HS-27A (cell line): ENCODE measurements at places on chromosomes 7 and 10.

GRCh38 chr7:32539366-32539765, 44.1 kb downstream of the AVL9 start:
- DNase-seq, result no peak

DNA sequence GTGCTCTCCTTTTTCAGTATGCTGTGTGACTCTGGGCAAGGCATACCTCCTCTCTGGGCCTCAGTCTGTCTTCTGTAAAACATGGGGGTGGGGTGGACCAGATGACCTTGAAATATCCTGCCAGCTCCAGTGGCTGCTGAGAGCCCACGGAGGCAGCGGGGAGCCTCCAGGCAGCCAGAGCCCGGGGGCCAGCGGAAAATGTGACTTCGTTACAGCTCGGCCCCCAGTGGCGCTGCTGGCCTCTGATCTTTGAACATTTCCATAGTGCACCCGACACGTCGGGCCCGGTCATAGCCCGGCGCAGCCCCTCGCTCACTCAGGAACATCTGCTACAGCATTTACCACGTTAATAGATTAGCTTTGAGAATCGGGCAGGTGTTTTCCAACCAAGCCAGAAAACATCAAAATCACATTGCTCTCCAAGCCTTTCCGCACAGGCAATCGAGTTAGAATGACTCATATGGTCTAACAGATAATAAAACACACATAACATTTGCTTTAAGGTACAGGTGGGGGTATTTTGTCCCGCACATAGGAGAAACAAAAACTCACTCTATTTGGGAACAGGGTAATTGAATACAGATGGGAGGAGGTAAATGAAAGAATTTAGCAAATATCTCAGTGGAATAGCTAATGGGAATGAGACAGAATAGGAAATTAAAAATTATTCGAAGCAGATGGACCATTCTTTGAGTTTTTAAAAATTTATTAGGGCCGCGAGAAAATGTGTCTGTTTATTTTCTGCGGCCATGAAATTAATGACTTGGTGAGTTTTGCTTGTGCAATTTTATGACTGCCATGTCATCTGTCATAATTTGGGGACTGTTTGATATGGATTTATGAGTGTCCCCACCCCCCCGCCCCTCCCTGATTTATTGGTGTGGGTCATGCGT, 26.3 kb upstream of the COMTD1 start:
- DNase-seq, result no peak

- DNase-seq, result no peak
Measured at GRCh38 chr10:130739016-130739756, 572.3 kb downstream of the TCERG1L start.

DNA sequence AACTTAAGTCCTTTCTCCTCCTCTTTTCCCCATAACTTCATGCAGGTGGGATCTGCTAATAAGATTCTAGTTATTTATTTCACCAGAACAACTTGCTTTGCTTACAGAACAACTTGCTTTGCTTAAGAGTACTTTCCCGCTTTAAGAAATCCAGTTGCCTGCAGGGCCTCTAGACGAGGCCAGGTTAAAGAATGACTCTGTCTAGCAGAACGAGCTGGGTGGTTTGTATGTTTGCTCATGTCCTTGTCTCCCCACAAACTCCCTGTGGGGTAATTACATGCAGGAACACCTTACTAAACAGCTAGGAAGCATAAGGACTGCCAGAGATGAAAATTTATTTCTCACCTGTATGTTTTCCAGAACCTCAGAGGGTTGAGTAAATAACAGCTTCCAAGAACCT, 8.8 kb upstream of the FZD8 start:
- DNase-seq, result no peak

DNA sequence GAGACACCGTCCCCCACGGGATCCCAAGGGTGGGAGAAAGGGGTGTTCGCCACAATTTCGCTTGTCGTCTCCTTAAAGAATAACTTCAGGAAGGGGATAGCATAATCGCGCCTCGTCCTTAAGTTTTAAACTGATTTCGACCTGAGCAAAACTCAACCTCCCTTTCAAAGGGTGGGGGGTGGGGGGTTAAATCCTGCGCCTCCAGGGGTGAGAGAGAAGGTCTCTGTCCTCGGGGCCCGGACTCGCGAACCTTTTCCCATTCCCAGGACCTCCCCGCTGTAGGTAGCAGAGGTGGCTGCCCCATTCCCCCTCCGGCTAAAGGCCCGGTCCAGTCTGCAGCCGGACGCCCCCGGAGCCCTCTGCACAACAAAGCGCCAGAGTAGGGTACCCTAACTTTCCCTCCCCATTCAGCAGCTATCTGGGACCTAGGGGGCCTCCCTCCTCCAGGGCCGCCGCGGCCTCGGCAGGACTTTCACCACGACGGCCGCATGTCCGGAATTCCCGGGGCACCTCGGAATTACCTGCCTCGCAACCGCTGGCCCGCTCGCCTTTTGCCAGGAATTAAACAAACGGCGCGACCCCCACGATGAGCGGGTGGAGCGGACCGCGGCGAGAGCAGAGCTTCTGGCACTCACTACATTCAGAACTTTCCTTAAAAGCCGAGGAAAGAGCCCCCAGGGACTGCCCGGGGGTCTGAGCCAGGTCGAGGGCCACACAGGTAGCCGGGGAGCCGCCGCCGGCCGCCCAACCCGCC, 1.7 kb downstream of the CDK6 start:
- DNase-seq, result no peak
